ENCODE measurements at places on chromosomes 12 and 14.

- no peak for DNase-seq
These were observed 12.2 kb upstream of the KLC1 start for GRCh38 chr14:103616635-103617300.

DNA sequence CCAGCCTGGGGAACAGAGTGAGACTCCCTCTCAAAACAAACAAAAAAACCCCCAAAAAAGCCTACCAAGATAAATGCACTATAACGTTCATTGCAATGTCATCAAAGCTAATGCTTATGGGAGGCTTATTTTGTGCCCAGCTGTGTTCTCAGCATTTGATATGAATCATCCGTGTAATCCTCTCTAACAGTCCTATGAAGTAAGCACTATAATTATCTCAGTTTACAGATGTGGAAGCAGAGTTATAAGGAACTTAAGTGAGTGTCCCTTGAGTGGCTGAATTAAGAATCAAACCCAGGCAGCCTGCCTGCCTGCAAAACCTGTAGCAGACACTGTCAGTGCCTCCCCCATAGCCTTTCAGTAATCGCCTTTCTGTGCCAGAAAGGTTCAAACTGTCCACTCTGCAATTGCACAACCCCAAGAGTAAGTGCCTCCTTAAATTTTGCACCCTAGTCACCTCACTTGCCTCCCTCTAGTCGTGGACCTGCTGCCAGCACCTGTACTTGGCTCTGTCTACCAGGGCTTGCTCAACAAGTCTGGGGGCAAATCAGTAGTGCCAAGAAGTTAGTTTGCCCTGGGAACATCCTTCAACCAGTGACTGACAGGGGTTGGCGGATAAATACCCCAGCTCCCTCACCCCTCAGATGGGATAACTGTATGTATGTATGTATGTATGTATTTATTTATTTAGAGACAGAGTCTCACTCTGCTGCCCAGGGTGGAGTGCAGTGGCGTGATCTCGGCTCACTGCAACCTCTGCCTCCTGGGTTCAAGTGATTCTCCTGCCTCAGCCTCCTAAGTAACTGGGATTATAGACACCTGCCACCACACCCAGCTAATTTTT is 23.8 kb upstream of the PPP1CC start:
- DNase-seq: no peak

GRCh38 chr12:19771858-19772257 is 332.6 kb downstream of the AEBP2 start:
- peak; percentile 85 for DNase-seq

GRCh38 chr12:10196210-10196609 is 16.5 kb upstream of the GABARAPL1 start:
- DNase-seq: no peak

GRCh38 chr12:89038831-89039512 is 313.3 kb downstream of the DUSP6 start:
- DNase-seq: no peak

DNA sequence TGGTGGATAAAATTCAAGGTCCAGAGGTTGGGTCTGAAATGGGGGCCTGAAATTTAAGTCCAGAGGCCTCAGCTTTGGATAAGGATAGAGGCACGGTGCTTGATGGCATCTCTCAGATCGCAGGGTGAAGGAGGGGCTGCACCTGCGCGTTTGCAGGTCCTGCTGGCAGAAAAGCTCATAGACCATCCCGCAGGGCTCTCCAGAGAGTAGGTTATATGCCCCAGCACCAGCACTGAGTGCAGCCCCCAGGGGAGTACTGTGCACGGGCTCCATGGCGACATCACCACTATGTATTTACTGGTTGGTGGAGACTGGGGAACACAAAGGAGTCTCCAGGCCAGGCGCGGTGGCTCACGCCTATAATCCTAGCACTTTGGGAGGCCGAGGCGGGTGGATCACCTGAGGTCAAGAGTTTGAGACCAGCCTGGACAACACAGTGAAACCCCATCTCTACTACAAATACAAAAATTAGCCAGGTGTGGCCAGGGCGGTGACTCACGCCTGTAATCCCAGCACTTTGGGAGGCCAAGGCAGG is 4.3 kb upstream of the CD63 start:
- no peak for DNase-seq

GRCh38 chr12:123720141-123720814 is 8.1 kb downstream of the ATP6V0A2 start:
- no peak for DNase-seq

- no peak for DNase-seq
These were observed 209.3 kb upstream of the FOXN3 start for GRCh38 chr14:89626233-89626806.

- no peak for DNase-seq
These were observed 61.7 kb upstream of the DDX11 start for GRCh38 chr12:31011746-31012566.

GRCh38 chr12:104863296-104863948 is 94.7 kb downstream of the SLC41A2 start:
- DNase-seq: peak; percentile 75

DNA sequence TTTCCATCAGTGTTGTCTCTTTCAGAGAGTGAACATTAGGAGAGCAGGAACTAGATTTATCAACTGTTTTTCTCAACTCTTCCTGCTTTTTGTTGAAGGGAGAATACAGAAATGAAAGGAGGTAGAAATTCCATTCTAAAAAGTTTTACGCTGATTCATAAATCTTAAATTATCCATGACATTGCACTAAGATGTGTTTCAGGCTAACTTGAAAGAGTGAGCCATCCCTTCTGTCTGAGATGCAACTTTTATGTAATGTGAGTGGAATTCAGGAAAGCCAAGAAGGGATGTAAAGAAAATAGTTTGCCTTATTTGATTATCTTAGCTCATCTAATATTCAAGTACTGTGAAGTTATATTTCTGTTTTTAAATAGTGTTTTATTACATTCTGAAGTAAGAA is 349.5 kb upstream of the RGS6 start:
- DNase-seq: peak; percentile 89

- DNase-seq: no peak
These were observed 140.8 kb upstream of the CNTN1 start for GRCh38 chr12:40551466-40551865.

DNA sequence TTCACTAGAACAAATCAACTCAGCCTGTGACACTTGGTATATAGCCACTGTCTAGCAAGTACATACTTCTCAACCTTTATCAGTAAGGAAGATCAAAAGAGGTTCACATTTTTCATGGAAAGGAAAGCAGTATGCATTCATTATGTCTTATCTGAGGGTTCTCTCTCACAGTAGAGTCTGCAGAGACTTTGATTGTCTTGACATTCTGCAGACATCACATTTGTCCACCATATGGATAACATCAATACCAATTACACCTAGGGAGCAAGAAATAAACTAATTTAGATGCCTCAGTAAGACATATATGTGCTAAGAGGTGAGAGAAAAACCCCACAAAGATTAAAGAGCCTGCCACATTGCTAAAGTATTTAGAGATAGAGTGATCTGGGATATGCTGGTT is 110.8 kb upstream of the SLC35F4 start:
- no peak for DNase-seq

GRCh38 chr12:50988051-50988450 is 35.7 kb downstream of the HIGD1C start:
- DNase-seq: peak; percentile 37

GRCh38 chr14:48275301-48275700 is 599.9 kb upstream of the MDGA2 start:
- no peak for DNase-seq

DNA sequence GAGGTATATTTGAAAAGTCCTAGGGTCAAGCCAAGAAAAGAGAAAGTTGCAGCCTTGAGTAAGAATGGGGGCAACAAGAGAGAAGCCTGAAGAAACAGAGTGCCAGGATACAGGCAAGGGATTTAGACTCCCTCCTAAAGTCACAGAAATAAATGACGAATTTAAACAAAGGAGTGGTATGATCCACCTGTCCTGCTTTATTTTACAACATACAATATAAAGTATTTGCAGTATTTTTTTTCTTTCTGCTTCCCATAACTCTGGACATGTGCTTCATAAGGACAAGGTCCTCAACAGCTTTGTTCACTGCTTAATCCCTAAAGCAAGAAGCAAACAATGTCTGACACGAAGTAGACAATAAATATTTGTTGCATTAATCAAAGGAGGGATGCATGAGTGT is 57.4 kb downstream of the IFNG start:
- no peak for DNase-seq

DNA sequence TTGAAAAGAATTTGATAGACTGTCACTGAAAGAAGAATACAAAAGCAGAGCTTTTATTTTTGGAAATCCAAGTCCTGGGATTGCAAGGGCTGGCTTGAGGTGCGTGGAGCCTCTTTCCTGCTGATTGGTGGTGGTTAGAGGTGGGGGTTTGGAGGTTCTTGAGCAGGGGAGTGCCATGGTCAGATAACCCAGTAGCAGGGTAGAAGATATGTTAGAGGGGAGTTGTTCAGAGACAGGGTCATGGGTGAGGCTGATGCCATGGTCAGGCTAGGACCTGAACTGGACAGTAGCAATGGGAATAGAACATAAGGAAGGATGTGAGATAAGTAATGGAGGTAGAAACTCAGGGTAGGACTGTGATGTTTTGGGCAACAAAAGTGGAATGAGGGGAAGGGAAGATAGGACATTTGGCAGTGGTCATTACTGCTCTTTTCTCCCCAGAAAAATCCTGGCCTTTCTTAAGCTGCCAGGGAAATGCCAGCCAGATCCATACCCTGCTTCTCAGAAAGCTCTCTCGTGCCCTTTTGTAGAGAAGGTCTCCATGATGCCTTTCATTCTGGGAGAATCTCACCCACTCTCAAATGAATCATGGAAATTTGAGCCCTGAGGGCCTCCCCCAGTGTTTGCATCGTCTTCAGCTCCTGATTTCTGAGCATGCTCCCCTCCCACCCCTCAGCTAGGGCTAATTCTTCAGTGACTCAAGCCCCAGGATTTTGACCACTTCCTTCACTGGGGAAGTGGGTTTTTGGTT is 9.5 kb downstream of the EMP1 start:
- peak; percentile 99 for DNase-seq

Measured in fibroblast of skin of right quadriceps (primary cell).